ENCODE measurements at places on chromosomes 3 and 15.

GRCh38 chr15:41911691-41912345 is 18.0 kb upstream of the SPTBN5 start:
- no peak for DNase-seq

DNA sequence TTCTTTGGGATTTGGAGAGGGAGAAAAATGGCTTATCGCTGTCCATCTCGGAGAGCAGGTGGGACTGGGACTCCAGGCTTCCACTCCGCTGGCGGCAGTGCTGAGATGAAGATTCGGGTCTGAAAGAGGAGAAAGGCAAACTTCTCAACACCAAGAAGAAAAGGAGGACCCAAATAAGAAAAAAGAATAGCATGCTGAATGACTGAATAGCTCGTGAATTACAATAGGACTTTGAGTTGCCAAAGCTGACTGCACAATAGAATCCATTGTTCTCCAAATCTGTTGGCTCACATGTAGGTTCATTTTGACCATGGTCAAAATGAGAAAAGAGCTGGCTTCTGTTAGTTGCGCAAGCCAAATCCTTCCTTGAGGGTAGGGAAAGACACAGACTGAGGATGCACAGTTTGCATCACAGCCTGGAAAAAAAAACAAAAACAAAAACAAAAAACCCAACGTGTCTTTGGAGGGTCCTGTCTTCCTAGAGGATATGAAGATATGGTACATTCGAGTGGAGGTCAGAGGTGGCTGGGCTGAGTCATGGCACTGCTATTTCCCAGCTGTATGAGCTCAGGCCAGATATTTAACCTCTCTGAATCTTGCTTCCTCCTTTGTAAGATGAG is 59.3 kb upstream of the LMOD3 start:
- no peak for DNase-seq

DNA sequence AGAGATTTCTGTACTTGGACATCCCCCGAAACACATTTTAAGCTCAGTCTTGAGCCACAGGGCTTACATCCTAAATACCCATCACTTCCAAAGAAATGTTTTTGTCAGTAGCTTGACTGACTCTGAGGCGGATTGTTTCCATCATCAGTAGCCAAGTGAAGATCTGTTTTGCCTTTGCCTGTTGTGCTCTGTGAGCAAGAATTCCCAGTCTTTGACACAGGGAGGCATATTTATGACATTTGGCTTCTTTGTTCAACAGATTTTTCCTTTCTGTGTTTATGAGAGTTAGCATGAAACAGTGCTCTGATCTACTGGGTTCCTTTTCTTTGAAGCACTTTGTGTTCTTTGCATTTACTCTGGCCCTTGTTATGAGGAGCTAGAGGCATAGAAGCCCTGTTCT is 132.1 kb upstream of the CDIN1 start:
- DNase-seq: no peak

- DNase-seq: no peak
These were observed 32.1 kb upstream of the XCR1 start for GRCh38 chr3:46059432-46059831.

All from CD4-positive, alpha-beta T cell treated with Interleukin-1 beta for 1 hour (primary cell).